Ammon's horn (tissue), 1 donor: ENCODE measurements at places on chromosomes 12 and 14.

DNA sequence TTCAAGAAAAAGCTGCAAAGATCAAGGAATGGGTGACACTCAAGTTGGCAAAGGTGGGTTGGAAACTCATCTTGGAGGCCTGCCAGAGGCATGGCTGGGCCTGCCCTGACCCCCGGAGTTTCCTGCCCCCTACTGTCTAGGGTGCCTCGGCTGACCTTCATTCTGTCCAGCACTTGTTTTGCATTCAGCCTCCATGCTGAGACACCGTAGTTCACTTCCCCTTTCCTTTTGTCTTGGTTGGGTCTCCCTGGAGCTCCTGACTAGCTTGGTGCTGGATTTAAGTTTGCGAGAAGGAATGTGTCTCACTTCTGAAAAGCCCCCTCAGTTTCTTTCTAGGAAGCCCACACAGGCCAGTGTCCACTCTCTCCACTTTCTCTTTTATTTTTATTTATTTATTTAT is 26.5 kb downstream of the PLEKHH1 start:
- DNase-seq, result no peak

DNA sequence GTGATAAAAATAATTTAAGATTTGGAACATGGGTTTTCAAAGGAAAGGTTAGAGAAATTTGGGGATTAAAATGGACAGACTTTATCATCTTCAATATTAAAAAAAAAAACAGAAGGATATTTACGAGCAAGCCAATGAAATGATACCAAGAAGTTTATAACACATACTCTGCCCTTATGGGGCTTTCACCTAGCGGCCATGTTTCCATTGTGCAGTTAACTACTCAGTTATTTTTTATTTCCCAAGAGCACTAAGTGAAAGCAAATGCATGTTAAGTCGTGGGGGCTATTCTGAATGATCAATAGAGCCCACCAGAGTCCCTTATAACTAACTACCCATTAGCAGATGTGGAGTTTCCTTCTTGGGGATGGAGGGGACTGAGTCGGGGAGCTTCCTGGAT is 53.9 kb downstream of the ETV6 start:
- DNase-seq, result no peak

DNA sequence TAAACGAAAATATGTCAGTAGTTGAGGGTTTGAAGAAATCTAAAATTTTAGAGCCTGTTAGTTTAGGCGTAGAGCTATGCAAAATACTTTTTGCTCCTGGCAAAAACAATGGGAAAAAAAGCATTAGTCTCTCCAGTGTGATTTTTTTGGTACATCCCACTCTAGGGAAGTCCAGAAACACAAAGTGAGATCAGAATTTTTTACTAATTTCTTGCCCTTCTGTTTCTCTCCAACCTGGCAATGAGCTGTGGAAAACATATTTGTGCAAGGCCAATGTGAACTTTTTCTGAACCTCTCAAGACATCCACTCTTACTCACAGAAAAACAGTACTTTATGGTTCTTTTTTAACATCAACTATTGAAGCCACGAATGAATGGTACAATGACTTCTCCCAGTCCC is 56.9 kb upstream of the DCN start:
- no peak for DNase-seq

- no peak for DNase-seq
Measured at GRCh38 chr12:51023625-51024382, 2.4 kb downstream of the SLC11A2 start.

- DNase-seq, result no peak
Measured at GRCh38 chr14:67195279-67195678, 6.0 kb downstream of the GARIN2 start.

DNA sequence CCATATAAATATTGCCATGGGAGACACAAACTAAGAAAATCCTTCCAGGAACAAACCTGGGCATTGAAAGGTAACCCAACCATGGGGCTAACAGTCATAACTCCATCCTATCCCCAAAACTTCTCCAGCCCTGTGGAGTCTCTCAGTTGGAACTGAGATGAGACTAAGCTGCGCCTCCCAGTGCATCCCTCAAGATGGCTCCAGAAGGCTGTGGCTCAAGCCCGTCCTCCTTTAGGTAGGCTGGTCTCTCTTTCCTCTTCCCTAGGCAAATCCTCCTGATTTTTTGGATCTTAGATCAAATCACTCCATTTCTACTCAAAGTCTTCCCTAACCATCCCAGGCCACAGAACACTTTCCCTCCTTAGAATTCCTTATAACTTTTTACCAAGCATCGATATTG is 364.3 kb upstream of the CCDC196 start:
- no peak for DNase-seq

GRCh38 chr14:49686425-49686824 is 1.6 kb downstream of the POLE2 start:
- DNase-seq, result no peak

- no peak for DNase-seq
Measured at GRCh38 chr14:37051680-37052079, 120.7 kb downstream of the SLC25A21 start.

DNA sequence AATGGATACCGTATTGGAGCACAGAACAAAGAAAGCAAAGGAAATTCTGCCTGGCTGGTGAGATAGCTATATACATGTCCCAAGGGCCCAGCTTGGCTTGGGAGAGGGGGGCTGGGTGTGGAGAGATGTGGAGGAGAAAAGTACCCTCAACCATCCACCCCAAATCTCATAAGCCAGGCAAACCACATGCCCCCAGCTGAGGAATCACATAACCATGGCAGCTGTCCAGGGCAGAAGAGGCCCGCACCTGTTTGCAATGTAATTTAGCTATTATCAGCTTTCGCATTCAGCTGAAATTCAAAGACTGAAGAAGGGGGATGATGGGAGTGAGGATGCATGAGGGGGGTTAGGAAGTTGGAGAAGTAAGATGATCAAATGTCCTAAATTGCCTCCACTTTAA is 196.1 kb downstream of the TBX5 start:
- DNase-seq, result no peak

DNA sequence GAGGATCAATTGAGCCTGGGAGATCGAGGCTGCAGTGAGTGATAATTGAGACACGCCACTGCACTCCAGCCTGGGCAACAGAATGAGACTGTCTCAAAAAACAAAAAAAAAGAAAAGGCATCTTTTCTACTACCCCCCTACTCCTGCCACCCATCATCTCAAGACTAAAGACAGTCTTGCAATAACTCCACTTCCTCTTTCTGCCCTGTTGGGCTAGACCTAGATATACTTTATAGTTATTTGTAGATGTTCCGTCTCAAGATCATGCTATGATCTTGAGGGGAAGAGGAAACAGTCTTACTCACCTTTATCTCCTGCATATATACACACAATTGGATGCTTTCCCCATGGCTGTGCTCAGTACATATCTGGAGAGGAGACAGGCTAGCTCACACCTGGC is 12.1 kb upstream of the ESPL1 start:
- DNase-seq, result no peak

DNA sequence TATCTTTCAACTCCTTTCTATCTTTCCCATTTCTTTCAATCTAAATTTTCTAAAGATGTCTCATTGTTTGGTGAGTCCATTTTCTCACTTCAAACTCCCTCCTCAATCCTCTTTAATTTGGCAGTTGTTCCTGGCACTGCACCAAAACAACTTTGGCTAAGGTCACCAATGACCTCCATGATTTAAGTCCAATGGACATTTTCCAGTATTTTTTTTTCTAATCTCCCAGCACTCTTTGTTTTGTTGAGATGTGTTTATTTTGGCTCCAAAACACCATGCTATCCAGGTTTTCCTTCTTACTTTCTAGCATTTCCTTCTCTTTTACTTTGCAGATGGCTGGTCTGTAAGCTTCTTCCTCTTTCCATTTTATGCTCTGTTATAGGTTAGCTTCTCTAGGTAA is 42.5 kb upstream of the OTOGL start:
- no peak for DNase-seq

GRCh38 chr12:53476769-53477209 is 22.5 kb downstream of the MAP3K12 start:
- DNase-seq, result no peak

- DNase-seq, result no peak
Measured at GRCh38 chr12:56683-57346, 9.8 kb upstream of the IQSEC3 start.

DNA sequence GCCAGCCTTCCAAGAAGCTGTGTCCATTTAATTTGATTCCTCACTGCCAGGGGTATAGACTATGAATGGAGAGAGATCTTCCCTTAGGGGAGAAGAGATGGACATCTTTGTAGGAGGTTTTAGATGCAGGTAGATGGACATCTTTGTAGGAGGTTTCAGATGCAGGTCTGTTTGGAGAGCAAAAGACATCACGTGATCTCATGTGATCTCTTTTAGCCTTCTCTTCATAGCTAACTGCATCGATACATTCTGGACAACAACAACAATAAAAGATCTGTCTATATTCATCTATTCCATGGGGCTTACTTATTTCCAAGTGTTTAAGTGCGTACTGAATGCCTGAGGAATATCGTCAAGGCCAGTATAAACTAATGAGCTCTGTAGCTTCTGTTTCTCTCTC is 163.2 kb downstream of the PAX9 start:
- no peak for DNase-seq

GRCh38 chr12:81597928-81598604 is 161.1 kb downstream of the PPFIA2 start:
- peak; percentile 70 for DNase-seq

GRCh38 chr12:66964629-66965028 is 285.8 kb upstream of the GRIP1 start:
- DNase-seq, result no peak

DNA sequence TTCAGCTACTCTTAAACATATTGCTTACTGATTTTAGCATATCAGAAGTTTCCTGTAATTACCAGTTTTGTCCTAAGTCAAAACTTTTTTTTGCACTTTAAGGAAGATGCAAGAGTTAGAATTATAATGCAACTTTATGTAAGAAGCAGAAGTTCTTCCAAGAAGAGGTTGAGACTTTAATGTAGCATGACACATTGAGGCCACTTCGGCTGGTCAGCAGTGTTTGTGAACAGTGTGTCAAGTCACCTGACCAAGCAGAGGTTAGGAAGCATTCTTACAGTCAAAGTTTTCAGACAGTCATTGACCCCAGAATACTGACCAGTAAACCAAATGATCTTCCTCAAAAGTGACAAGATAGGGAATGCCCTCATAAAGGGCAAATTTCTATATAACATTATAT is 15.2 kb downstream of the FGFR1OP2 start:
- DNase-seq, result peak; percentile 31

DNA sequence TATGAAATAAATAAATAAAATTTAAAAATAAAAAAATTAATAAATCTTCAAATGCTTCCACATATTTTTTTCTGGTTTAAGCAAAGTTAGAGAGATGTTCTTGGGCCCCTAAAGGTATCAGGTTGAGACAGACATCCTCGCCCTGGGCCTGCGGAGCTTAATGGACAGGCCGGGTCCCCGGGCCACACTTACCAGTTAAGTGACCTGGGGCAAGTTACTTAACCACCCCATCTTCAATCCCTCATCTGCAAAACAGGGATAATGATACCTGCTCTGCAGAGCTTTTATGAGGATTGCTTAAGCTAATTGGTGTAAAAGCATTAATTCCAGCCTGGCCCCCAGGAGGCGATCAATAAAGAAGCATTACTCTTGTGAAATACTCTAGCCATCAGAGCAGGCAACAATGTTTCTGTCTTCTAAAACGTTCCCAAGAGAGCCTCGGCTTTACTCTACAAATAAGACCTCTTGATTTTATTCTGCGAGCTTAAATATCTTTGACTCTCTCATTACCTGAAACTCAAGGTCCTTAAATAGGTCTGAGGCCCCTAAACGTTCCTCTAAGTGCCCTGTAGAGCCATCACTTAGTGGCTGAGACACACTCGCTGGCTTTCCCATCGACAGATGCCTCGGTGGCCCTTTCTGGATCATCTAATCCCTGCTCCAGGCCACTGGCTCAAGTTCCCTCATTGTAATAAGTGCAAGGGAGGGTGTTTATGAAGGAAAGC is 81.1 kb upstream of the DIO3 start:
- DNase-seq, result no peak

DNA sequence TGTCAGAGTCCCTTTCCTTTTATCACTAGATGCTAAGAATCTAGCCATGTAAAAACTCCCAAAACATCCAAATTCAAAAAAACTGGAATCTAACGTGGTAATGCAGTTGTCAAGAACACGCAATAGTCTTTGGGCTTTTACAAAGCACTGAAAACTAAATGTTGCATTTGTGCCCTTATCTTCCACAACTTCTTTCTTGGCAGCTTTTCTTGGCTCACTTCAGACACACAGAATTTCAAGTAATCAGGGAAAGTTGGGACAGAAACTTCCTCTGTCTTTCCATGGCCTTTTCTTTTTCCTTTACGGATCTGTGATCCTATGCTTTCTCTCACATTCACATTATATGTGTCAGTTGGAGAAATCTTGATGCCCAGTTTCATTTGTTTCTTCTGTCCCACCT is 136.0 kb downstream of the CRADD start:
- DNase-seq, result no peak

DNA sequence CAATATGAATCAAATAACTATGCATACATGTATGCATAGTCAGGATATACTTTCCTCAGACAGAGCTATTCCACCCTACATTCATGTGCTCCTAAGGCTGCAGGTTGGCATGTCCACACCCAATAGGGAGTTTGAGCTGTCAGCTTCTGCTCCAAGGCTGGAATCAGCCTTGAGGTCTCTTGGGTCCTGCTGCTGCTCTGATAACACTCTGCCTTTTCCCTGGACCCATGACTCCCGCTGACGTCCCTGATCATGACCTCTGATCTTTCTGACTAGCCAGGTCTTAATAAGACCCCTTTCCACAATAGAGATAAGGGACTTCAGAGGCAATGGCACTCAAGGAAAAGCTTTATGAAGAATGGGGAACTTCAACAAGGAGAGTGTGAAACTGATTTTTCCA is 5.7 kb downstream of the PITPNM2 start:
- DNase-seq, result no peak

DNA sequence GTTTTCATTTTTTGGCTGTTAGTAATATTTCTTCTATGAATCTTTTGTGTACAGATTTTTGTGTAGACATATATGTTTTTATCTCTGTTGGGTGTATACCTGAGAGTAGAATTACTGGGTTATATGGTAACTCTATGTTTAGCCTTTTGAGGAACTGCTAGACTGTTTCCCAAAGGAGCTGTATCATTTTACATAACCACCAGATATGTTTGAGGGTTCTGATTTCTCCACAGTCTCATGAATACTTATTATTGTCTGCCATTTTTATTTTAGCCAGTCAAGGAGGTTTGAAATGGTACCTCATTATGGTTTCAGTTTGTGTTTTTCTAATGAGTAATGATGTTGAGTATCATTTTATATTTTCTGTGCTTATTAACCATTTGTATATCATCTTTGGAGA is 1.9 kb downstream of the PCNX4 start:
- no peak for DNase-seq

DNA sequence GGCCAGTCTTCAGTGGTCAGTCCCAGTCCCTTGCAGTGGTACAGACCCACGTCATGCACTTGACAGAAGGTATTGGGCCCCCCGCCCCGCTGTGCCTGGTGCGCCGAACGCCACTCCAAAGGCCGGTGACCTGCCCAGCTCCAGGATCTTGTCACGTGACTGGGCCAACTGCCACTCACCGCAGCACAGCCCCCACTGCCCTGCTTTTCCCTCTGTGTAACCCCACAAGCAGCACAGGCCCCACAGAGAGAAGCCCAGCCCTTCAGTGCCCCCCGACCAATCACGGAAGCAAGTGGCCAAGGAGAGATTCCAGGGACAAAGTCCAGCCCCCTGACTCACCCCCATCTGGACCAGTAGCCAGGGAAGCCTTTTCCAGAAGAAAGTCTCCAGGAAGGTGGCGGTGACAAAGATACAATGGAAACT is 498 bp downstream of the GPR132 start:
- peak; percentile 45 for DNase-seq
